Fibroblast of lung (primary cell): ENCODE measurements at places on chromosomes 11 and 22. TPM values are rescaled to one million over a fixed set of nuclear protein-coding genes. Genes with fewer than 3 reads are reported as not detected.
A peak's percentile ranks its signal among the peaks of the same experiment; 100 is the strongest.

RIMBP3B gene
- total RNA-seq, result under 0.01 TPM in 2 replicates

DNA sequence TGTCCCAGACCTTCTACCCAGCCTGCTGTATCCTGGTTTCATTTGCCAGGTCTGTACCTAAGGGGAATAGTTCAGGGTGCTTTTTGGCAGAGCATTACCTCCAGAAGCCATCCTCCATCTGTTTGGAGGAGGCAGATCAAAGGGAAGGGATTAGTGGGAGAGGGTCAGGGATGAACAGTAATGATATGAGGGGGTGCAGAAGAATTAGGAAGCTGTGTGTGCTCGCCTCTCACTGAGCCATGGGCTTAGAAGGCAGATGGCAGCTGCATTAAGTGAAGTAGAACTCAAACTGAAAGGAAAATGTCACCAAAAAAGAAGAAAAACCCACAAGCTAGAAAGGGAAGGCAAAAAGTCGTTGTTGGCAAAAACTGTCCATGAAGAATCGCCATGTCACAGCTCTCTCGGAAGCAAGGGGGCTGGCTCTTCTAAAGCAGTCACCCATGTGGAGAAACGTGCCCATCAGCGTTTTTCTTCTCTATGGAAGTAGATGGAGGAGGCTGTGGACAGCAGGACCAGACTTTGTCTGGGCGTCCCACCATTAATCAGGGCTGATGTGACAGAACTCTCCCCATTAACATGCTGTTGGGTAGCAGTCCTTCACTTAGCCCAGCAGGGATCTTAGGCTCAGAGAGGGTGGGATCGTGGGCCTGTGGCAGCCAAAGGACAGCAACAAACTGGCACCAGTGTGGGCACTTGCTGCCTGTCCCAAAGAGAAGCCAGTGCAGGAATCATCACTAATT is 46.8 kb downstream of the CEP164 start:
- no peak for DNase-seq

MMP12 gene
- total RNA-seq, result 0.83 TPM in 1 of 2 replicates, not detected in the other

DNA sequence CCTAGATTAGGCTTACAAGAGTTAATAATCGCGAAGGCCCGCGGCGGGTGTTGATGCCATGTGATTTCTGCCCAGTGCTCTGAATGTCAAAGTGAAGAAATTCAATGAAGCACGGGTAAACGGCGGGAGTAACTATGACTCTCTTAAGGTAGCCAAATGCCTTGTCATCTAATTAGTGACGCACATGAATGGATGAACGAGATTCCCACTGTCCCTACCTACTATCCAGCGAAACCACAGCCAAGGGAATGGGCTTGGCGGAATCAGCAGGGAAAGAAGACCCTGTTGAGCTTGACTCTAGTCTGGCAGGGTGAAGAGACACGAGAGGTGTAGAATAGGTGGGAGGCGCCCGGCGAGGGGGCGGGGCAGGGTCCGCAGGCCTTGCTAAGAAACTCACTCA is 65.5 kb downstream of the AAMDC start:
- DNase-seq, result peak; percentile 40

DNA sequence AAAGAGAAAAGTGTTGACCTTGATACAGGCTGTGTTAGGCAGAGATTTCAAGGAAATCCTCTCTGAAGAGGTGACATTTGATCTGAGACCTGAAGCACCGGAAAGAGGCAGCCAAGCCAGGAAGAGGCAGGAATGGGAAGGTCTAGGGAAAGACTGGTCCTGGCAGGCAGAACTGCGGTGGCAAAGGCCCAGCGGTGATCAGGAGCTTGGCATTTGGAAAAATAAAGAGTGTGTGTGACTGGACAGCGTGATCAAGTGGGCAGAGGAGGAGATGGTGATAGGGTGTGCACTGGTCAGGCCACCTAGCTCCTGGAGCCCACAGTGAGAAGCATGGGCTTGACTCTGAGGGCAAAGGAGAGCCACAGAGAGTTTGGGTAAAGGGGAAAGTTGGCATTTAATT is 27.2 kb upstream of the GAB4 start:
- no peak for DNase-seq

DNA sequence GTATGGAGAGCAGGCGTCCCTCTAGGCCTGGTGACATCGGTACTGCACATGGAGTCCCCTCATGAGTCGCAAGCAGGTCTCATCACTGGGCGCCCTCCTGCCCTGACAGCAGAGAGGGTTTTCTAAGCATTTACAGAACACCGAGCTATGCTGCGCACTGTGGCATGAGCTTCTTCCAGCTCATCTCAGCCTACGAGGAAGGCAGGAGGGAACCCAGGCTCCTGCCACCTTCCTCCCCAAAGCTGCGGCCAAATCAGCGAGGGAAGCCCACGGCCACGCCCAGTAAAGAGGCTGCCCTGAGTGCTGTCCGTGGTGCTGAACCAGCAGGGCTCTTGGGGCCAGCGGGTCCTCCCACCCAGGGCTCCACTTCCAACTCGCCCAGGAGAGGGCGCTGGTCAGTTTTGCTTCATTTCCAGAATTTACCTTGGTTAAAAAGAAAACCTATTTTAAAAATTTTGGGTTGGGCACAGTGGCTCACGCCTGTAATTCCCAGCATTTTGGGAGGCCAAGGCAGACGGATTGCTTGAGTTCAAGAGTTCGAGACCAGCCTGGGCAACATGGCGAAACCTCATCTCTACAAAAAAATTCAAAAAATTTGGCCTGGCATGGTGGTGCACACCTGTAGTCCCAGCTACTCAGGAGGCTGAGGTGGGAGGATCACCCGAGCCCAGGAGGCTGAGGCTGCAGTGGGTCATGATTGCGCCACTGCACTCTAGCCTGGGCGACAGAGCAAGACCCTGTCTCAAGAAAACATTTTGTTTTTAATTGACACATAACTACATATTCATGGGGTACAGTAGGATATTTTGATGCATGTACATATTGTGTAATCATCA is 34.2 kb downstream of the PHF21B start:
- DNase-seq, result peak; percentile 78

DNA sequence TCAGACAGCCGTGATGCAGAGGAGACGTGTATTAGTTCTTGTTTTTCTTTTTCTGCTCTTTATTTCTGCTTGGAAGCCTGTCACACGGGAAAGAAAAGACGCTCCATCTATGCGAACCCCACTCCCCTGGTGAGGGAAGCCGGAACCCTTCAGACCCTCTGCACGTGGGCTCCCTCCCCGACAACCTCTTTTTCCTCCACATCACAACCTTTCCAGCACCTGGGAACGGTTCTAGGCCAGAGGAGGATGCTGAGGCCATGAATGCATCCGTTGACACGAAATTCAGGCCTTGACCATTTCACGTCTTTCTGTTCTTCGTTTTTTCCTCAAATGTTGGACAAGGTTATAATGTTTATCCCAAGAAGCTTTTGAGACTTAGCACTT is 85.3 kb upstream of the WNT7B start:
- DNase-seq, result peak; percentile 6
